ENCODE measurements at places on chromosomes 12 and 14. TPM values are rescaled to one million over a fixed set of nuclear protein-coding genes. Genes with fewer than 3 reads are reported as not detected.

DNA sequence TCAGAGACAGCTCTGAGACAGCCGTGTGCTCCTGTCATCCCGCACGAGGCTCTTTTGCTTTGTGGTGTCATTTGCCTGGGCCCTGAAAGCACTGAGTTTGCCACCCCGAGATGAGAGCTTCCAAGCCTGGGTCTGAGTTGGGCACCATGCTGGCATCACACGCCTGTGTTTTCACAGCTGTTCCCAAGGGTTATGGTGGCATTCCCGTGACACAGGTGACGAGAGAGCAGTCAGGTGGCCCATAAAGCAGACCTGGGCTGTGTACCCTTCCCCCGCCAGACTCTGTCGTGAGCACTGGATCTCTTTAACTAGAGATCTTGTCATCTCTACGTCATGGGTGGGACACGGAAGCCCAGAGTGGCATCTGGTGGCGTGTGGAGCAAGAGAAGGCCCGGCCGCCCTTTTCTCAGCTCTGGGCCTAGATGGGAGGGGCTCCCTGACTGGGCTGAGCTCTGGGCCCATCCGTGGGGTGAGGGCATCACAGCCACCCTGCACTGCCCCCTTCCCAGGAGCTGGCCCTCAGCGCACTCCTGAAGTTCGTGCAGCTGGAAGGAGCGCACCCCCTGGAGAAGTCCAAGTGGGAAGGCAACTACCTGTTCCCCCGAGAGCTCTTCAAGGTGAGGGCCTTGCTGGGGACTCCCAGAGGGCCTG lies 2.6 kb downstream of the NOC4L start:
- no peak for DNase-seq

The AICDA gene
- polyA plus RNA-seq, result not detected

- no peak for DNase-seq
These were observed 3.7 kb downstream of the KIF5A start for GRCh38 chr12:57553343-57554202.

The CCDC60 gene
- polyA plus RNA-seq, result not detected

DNA sequence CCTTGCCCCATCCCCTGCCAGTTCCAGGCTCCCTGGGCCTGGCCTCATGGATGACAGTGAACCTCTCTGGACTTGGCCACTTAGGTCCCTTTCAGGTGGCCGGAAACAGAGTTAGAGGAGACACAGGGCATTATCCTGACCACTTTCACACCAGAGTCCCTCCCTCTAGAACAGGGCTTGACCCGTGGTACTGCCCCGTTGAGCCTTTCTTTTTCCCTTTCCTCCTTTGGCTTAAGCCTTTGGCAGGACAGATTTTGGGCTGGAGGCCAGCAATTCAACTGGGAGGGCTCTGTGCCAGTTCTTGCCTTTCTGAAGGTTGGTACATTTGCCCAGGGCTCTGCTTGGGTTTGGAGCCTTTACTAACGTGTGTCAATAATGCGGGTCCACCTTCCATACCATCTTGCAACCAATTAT lies 22.8 kb downstream of the TPCN1 start:
- no peak for DNase-seq

- DNase-seq, result no peak
These were observed 113.0 kb downstream of the SEC23A start for GRCh38 chr14:38989922-38990546.

The TMPRSS12 gene
- polyA plus RNA-seq, result not detected

GRCh38 chr14:65377576-65377975 lies 35.0 kb upstream of the FUT8 start:
- no peak for DNase-seq

GRCh38 chr12:51127050-51127729 lies 43.8 kb upstream of the CSRNP2 start:
- no peak for DNase-seq

DNA sequence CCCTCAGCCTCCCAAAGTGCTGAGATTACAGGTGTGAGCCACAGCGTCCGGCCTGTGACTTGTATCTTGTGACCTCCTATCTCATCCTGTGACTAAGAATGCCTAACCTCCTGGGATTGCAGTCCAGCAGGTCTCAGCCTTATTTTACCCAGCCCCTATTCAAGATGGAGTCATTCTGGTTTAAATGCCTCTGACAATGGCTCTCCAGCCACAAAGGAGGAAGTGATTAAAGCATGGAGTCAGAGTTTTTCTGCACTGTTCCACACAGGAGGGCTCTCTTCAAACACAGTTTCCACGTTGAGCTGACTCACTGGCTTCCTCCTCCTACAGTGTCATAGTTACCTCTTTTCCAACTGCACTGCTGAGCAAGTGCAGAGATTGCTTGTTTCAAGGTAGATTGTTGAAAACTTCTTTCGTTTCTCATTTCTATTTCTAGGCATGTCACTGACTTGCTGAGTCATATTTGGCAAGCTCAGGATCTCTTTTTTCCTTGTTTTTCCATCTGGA lies 383.8 kb downstream of the PCNX1 start:
- no peak for DNase-seq
